Hematopoietic multipotent progenitor cell treated with erythropoietin and hydrocortisone succinate and interleukin-3 and kit ligand, for 17 days (in vitro differentiated cells): ENCODE measurements at places on chromosomes 2 and 18.

GRCh38 chr18:35437836-35438235, 59.9 kb downstream of the INO80C start:
- no peak for DNase-seq

DNA sequence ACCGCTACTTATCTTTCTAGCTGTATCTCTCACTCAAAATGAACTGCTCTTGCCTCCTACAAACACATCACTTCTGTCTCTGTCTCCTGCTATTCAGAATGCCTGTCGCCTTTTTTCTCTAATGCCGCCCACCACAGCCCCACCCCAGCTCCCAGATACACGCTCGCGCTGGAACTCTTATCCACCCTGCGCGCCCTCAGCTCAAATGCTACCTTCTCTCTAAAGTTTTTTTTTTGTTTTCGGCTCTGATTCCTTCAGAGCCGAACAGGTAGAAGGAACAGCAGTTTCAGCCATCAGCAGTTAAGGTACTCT, 3.9 kb upstream of the SOS1 start:
- no peak for DNase-seq

DNA sequence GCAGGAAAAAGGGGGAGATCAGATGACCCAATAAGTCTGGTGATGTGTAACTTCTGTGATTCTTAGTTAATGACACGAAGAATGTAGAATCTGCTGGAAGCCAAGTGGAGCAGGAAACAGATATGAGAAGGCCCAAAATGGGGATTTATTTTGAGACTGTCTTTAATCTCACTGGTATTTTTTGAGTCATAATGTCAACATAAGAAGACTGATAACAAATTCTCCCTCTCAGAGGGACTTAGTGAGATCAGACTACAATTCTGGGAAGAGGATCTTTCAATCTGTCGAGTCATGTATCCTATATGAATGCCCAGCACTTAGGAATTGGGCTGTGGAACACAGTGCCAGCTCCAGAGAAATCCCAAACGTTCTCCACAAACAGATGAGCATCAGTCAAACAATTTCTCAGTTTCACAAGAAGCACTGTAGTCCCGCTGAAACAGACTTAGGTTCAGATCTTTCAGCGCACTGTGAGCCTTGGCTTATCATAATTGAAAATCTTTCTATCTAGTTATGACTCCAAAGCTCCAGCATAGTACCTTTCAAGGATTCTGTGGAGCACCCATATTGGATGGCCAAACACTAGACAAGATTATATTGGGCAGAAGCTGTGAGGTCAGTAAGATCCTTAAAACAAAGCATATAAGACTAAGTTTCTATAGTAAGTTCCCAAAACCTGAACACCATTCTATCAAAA, 738.2 kb downstream of the LRP1B start:
- DNase-seq, result no peak

DNA sequence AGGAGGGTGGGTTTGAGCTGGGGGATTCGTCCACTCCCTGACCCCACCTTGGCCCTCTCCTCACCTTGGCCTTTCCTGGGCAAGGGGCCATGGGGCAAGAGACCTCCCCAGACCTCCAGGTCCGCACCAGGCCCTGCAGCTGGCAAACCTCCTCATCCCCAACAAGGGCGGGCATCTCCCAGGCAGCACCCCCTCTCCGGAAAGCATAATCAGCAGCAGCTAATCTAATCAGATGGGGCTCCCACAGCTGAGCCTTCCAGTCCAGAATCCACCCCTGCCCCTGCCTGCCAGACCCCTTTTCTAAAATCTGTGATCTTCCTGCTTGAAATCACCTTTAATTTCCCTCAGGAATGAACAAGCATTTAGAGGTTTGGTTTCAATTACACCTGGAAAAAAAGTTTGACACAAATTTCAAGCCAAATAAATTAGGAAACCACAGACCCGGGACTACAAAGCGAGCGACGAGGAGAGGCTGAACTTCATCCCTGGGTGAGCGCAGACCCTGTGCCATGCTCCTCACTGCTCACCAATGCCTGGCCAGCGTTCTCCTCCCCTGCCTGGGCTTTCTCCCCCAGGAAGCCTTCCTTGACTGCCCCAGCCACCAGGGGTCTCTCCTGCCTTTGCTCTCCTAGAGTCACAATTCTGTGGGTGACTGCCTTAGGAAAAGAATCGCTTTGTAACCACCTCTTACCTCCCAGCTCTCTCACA, 143.0 kb upstream of the MYCN start:
- no peak for DNase-seq

- no peak for DNase-seq
Observed at GRCh38 chr2:100969998-100970397, 32.1 kb upstream of the RPL31 start.

- DNase-seq, result no peak
Observed at GRCh38 chr18:66641056-66641455, 37.2 kb upstream of the CDH19 start.

- DNase-seq, result no peak
Observed at GRCh38 chr2:152399003-152399402, 64.0 kb downstream of the FMNL2 start.

- DNase-seq, result no peak
Observed at GRCh38 chr18:77701977-77702376, 452.3 kb downstream of the GALR1 start.

- no peak for DNase-seq
Observed at GRCh38 chr18:3110034-3110752, 97.2 kb upstream of the LPIN2 start.

GRCh38 chr2:156189143-156189542, 143.4 kb downstream of the NR4A2 start:
- no peak for DNase-seq

GRCh38 chr2:63699549-63699839, 110.7 kb downstream of the MDH1 start:
- no peak for DNase-seq

DNA sequence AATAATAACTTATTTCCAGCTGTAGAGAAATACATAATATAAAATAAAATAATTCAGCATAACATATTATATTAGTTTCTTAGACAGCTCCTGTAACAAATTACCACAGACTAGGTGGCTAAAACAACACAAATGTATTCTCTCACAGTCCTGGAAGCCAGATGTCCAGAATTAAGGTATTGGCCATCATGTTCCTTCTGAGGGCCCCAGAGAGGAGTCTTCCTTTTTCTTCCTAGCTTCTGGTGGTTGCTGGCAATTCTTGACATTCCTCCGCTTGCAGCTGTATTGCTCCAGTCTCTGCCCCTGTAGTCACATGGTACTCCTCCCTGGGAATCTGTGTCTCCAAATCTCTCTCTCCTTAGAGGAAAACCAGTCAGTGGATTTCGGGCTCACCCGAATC, 146.8 kb downstream of the RBM43 start:
- DNase-seq, result no peak

- no peak for DNase-seq
Observed at GRCh38 chr2:134462791-134463698, 209.2 kb downstream of the MGAT5 start.

DNA sequence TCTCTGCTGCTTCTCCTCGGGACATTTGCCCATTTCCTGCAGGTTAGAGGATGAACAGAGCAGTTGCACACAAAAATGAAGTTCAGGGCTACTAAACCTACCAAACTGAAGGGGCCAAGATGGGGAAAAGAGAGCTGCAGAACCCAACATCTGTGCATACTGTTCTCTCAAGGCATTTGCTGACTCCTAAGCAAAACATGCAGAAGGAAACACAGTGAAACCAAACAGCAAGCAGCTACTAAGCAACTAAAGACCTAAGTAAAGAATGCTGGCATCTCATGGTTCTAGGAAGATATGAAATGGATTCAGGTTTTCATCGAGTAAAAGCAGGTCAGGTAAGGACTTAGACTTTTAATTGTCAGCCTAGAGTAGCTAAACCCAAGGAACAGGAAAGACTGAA, 111.9 kb upstream of the SYT4 start:
- no peak for DNase-seq

DNA sequence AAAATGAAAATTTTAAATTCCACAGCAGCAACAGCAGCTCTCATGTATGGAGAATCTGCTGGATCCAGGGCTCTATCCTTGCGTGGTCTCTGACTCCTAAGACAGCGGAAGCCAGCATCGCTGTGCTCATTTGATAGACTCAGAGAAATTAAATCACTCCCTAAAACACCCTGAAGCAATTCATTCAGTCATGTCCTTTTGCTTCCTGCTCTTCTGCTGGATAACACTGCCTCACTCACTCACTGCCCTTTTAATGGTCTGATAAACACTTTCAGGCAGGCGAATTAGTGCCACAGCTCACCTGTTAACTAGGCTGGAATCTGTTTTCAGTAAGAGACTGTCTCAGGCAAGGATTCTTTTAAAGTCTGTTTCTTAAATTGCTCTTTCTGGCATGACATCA, 10.0 kb downstream of the WIPF1 start:
- DNase-seq, result no peak

- no peak for DNase-seq
Observed at GRCh38 chr2:239895116-239895515, 130.0 kb downstream of the NDUFA10 start.

DNA sequence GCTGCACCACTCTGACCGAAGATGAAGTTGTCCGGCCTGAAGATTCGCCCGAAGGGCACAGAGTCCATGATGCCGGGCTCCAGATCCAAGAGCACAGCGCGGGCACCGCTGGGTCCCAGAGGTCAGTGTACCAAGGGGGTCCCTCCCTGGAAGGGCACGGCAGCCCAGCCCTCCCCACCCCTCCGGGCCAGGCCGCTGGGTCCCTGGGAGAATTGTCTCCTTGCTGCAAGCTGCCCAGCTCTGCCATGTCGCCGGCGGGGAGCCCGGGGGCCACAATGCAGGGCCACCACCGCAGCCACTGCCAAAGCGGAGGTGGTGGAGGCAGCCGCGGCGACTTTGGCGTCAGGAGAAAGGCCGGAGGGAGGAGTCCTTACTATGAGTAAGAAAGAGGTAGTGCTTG, 189.5 kb upstream of the CYRIA start:
- DNase-seq, result no peak
